ENCODE measurements at places on chromosomes 2 and 18.
A peak's percentile ranks its signal among the peaks of the same experiment; 100 is the strongest.

DNA sequence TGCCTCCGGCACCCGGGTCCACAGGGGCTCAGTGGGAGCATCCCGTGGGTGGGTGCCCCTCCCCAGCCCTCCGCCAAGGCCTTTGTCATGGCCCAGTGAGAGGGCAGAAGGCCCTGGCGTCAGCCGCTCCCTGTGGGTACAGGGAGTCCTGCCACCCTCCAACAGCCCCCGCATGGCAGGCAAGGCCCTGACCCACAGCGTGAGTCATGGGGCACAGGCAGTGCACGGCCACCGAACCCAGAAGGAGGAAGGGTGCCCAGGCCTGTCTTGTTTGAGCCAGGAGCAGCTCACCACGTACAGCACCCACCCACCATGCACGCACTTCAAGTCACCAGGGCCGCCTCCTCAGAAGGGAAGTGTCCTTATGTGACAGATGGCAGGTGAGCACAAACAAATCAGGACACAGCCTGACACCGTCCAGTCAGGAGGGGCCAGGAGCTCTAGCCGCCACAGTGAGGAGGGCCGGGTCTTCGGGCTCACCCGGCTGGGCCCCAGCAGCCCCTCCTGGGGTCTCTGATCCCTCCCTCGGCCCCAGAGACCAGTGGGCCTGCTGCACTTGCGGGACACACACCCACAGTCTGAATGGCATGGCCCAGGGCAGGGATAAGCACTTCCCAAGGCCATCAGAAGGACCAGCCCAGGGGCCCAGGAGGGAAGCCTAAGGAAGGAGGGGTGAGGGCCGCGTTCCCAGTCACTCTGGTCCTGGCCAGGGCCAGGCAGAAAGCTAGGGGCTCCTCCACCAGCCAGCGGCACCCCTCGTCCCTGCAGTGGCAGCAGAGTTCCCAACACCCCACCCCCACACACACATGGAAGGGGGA is 25.8 kb downstream of the BIN1 start:
- no peak for DNase-seq

DNA sequence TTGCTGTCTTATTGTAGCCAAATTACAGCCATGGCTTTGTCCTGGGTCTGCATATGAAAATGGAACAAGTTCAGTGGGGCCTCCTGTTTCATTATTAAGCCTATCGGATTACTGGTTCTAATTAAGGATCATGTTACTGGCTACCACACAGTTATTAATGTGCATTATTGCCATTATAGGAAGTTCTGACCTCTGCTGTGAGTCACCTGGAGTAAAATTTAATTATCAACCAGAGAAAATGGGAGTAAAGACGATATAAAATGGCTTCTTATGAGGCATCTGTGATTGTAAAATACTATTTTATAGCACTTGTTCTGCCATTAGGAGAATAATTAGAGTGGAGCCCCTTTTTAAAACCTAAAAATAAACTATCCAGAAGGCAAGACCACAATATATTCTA is 143.3 kb upstream of the ITGB6 start:
- DNase-seq: no peak

GRCh38 chr2:142165790-142166189 is 35.0 kb upstream of the LRP1B start:
- DNase-seq: no peak

DNA sequence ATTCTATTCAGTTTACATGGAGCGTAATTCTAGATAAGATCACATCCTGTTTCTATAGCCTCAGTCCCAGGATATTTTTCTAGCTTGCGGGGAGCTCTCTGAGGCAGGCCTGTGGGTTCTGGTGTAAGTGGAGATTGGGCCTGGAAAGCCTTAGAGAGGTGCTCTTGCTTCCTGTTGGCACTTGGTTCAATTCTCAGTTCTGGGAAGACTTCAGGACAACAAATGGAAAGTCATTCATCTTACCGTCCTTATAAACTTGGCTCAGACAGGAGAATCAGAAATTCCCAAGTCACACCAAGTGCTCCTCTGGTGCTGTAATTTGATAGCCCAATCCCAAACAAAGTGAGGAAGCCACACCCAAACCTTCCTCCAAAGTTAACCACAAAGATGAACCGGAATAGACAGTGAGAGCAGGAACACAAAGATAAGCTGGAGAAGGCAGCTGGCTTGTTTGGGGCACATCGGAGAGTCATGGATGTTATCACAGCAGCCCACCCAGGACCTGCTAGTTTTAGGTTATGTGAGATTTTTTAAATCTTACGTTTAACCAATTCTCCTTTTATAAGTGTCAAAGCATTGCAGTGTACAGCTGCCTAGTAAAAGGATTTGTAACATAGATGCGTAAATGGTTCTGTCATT is 144.3 kb upstream of the MAP3K20 start:
- no peak for DNase-seq

DNA sequence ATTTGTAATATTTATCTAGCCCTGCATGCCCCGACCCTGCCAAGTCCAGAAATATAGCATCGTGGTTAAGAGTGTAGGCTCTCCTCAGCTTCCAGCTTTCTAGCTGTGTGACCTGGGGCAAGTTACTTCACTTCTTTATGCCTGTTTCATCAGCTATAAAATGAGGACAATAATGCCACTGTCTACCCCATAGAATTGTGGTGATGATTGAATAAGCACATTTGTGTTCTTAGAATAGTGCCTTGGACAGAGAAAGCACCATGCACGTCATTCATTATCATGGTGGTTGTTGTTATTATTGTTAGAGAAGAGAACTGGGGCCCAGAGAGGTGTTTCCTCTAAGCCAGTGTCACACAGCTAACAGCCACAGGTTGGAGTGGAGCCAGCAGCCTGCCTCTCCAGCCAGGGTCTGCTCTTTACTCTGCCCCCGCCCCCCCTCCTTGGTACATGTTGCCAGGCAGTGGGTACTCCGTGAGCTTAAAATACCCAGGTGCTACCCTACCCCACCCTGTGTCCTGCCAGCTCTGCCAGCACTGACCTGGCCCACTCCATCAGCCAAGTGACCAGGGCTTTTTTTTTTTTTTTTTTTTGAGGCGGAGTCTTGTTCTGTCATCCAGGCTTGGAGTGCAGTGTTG is 202.1 kb downstream of the CTIF start:
- no peak for DNase-seq

DNA sequence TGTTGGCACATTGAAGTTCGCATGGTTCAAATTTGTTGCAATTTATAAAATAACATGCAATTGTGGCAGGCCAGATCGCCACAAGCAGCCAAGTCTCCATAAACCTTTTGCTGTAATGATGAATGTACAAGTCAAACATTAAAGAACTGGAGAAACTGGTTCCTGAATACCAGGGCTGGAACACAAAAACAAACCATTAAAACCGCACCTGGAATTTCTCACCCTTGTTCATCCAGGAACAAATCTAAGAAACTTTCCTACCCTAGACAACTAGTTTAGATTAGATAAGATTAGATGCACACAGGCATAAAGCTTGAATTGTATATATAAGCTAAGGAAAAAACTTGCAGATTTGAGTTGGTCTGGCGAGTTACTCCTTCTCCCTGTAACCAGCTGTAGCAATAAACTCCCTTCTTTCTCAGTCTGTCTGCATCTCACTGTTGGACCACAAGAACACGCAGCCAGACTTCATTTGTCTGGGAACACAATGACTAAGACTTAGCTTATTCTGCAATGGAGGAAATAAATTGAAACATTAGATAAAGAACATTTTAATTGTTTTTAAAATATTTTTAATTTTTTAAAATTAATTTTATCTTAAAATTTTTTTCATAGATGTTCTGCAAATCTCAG is 1835.5 kb upstream of the LRRTM1 start:
- DNase-seq: no peak

GRCh38 chr2:5077479-5078089 is 614.6 kb upstream of the SOX11 start:
- DNase-seq: no peak

GRCh38 chr2:86297382-86298147 is 39.9 kb downstream of the REEP1 start:
- DNase-seq: no peak

DNA sequence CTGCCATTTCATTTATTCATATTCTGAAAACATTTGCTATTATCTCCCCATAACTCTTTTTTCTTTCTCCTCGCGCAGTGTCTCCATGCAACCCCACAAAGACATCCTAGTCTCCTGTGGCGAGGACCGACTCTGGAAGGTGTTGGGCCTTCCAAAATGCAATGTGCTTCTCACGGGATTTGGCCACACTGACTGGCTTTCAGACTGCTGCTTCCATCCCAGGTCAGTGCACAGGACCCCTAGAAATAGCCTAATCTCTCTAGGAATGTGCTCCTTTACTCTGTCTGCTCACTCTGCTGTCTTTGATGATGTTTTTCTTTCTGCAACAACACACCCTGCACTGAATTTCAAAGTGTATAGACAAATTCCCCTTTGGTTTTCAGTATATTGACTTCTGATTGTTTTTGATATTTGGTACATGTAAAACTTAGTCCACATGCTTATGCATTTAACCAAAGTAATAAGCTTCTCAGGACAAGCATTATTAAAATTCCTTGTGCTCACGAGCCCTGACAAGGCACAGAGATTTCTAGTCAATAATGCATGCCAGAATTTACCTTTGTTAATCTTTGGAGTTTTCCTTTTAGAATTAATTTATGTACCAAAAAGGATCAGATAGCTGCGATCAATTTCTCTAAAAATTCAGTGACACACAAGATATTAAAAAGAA is 548.3 kb upstream of the VWC2L start:
- no peak for DNase-seq

DNA sequence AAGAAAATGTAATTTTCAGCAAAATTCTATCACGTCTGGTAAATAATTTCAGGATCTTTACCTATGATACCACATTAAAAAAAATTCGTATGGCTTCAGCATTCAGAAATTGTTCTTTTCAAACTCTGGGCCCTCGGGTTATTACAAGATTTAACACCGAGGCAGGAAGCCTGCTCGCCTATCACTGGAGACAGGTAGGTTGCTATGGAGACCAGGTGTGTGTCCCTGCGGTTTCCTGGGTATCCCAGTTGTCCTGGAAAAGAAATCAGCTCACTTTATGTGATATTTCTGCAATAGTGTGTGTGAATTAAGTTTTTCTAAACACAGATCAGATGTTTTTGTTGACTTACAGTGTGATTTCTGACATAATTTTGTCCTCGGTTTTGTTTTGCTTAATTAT is 14.2 kb downstream of the HPCAL1 start:
- DNase-seq: no peak

DNA sequence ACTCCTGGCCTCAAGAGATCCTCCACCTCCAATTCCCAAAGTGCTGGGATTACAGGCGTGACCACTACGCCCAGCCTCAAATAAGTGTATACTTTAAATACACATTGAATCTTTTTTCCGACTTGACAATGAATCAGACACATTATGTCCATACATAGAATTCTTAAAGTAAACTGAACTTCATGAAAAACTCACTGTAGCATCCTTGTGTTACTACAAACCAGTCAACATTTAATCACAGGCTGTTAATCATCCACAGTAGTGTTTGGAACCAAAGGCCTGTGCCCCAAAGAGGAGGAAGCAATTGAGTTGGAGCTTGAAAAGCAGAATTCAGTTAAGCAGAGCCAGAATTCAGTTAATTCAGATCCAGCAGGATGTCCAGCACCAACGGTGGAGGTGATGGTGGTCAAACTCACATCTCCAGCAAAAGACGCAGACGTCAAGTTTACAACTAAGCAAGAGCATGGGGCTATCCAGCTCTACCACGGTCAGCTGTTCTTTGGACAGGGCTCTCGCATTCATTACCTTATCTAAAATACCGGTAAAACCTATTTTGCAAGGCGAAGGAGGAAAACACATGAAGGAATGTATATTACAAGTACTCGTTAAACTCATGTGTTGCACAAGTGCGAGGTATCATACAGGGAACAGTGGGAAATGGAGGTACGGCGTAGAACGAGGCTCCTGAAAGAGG is 1.2 kb downstream of the SLC39A6 start:
- DNase-seq: no peak

- no peak for DNase-seq
Observed at GRCh38 chr2:137348301-137348700, 583.0 kb downstream of the THSD7B start.

GRCh38 chr18:34018336-34018735 is 206.4 kb downstream of the NOL4 start:
- DNase-seq: no peak

- no peak for DNase-seq
Observed at GRCh38 chr2:237628247-237629187, 1.1 kb downstream of the LRRFIP1 start.

- no peak for DNase-seq
Observed at GRCh38 chr2:23376972-23377371, 8.0 kb upstream of the KLHL29 start.

- no peak for DNase-seq
Observed at GRCh38 chr2:63721082-63721424, 120.6 kb upstream of the UGP2 start.

GRCh38 chr2:119486886-119487285 is 37.4 kb downstream of the SCTR start:
- no peak for DNase-seq

DNA sequence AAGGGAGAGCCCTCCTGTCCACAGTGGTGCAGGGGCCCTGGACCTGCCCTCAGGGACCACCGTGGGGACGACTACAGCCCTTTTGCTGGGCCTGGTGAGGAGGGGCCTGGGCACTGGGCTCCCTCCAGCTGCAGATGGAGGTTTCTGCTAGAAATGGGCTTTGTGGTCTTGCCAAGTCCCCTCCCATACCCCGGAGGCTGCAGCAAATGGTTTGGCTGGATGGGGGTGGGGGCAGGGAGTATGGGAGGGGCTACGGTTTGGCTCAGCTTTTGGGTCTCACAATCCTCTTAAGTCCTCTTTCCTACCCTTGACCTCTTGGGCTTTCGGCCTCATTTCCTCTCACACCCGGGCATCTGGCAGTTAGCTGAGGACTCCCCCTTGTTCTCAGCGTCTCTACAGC is 21.7 kb downstream of the TET3 start:
- DNase-seq: peak; percentile 31

DNA sequence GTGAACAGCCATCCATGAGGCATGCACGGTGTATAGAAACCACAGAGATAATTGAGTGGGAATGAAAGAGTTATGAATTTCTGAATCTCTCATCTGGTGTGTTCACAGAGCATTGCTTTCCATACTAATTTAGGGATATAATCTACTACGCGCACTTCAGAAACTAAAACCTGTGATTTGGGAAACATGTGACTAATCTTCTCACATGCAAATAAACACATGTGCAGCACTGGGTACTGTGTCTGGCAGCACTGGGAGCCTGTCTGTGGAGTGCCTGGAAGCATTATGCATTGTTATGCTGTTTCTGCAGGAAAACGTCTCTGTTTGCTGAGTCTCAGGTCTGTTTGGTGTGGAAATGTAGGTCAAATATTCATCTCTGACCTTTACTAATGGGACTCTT is 287.3 kb downstream of the CMPK2 start:
- DNase-seq: no peak

- peak; percentile 35 for DNase-seq
Observed at GRCh38 chr2:104378853-104379374, 475.0 kb upstream of the POU3F3 start.

GRCh38 chr2:188969236-188969635 is 4.9 kb upstream of the COL3A1 start:
- DNase-seq: no peak

- DNase-seq: no peak
Observed at GRCh38 chr18:79049506-79049905, 19.7 kb upstream of the ATP9B start.

- DNase-seq: no peak
Observed at GRCh38 chr2:111702119-111702803, 181.7 kb downstream of the ANAPC1 start.

Measured in anterior cingulate cortex (tissue), 58 donors.